ENCODE measurements at places on chromosomes 2 and 18.
A peak's percentile ranks its signal among the peaks of the same experiment; 100 is the strongest.

DNA sequence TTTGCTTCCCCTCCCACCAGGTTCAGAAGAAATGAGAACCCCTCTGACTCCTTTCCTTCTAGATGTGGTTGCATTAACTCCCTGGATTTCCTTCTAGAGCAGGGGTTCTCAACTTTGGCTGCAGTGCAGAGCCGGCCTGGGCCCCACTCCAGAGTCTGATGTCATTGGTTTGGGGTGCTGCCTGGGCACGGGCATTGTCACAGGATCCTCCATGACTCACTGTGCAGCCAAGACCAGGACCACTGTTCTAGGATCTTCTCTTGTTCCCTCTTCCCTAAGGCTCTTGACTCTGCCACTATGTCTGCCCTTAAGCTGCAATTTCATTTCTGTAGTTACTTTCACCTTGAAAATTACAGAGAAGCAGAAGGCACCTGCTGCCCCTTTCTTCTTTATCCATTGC lies 31.8 kb downstream of the TBC1D8 start:
- DNase-seq, result no peak

DNA sequence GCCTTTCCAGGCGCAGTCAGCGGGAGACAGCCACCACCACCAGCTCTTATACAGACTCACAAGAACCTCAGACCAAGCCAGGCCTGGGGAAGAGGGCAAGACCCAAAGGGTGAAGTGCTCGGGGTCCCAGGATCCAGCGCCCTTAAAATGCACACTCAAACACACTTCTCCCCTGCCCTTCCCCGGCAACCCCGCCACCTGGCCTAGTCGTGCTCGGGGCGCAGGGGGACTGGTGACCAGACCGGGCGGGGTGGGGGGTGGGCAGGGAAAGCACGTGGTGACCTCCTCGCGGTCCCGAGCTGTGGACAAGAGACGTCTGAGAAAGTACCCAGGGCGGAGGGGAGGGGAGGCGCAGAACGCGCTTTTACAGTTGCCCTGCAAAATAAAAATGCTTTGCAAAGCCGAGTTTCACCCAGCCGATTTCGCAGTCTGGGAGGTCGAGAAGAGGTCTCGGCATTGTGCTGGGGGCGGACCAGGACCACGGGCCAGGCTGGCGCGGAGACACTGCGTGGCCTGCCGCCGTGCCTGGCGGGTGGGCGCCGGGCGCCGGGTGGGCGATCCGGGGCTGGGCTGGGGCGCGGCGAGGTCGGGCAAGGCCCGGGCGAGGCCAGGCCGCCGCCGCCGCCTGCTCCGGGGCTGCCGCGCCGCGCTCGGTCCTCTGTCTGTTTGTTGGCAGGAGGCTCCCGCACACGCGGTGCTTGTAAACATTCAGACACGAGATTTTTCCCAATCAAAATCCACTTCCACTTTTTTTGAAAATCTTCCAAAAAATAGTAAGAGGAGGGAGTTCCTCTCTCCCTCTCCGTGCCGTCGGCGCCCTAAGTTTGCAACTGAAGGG lies 2.0 kb downstream of the BCL11A start:
- DNase-seq, result peak; percentile 63

DNA sequence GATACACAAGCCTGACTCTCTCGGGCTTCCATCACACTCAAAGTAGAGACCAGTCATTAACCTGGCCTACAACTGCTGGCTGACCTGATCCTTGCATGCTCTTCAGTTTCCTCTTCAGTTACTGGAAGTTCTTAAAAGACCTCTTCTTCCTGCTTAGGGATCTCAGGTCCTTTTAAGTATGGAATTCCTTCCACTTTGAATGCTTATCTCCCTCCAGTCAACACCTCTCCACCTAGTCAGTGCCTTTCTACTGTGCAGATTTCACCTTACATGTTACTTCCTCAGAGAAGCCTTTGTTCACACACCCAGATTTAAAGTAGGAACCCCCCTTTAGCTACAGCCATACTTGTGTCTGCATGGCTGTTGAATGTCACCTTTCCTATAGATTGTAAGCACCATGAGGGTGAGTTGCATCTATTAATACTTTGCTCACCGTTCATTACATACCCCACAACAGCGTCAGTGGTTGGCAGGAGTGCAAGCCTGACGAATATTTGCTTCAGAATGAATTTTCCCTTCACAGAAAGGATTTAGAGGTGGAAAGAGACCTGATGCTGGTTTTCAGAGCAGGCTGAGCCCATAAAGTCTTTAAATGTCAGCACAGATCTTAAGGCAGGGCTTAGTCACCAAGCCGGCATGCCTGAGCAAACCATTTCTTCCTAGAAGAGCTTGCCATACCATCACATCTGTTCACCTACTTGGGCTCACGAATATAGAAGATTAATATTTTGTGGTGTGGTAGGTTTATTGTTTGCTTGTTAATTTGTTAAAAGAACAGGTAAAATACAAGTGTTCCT lies 90.1 kb downstream of the ACVR1 start:
- no peak for DNase-seq

- DNase-seq, result no peak
These were observed 2.7 kb downstream of the CCDC88A start for GRCh38 chr2:55416786-55417568.

DNA sequence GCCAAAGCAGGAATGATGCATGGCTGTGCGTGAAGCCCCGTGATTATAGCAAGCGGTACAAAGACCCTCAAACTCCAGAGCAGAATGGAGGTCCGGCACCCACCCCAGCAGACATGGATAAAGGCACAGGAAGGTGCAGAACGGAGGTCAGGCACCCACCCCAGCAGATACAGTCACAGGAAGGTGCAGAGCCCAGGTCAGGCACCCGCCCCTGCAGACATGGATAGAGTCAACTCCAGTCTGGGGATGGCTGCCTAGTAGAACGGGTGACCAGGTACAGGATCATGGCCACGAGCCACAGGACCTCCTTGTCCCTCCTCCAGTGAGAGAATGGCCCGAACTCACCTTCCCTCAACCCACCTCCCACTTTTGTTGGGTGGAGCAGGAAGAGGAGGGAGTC lies 318.3 kb upstream of the SALL3 start:
- DNase-seq, result no peak

DNA sequence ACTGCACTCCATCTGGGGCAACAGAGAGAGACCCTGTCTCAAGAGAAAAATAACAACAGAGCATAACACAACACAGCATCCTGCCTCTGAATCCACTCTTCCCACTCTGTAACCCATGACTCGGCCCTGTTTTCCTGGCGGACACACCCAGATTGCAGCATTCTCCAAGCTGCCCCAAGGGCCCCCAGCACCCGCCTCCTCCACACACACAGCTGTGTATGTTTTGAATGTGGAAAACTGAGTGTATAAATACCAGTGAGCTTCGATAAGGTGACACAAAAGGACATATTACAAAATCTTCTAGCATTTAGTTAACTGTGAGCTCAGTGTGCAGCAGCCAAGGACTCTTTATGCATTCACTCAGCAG lies 13.0 kb downstream of the IMPA2 start:
- no peak for DNase-seq

- DNase-seq, result no peak
These were observed 17.6 kb downstream of the LOXHD1 start for GRCh38 chr18:46639386-46639785.

DNA sequence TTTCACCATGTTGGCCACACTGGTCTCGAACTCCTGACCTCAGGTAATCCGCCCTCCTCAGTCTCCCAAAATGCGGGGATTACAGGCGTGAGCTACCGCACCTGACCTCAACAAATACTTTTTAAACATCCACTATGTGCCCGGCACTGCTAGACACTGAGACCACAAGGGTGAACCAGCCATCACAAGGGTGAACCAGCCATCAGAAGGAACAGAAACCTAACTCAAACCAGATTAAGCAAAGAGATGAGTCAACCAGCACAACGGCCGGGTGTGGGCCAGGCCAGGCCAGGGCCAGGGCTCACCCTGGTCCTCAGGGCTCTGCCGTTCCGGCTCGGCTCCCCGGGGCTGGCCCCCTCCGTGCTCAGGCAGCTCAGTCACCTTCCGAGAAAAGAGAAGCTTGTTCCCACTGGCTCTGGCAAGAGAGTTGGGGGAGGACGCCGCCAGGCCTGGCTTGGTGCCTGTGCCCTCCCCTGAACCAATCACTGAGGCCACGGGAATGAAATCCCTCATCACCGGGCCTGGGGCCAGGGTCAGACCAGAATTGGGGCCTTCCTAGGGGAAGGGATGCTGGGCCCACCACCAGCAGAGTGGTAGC lies 4.4 kb downstream of the TEX44 start:
- DNase-seq, result no peak

DNA sequence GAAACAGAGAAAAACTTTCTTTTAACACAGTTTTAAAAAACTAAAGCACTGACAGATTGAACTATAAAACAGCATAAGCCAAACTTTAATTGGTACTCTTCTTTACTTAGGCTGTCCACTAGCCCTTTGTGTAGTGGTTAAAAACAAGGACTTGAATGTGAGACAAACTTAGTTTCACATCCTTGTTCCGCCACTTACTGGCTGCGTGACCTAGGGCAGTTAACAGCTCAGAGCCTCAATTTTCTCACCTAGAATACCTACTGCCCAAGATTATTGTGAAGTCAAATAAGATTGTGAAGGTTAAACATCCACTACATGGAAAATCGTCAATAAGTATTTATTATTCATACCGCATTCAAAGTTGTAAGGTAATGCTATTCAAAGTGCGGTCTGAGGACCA lies 2.0 kb downstream of the WDR35 start:
- no peak for DNase-seq

- DNase-seq, result no peak
These were observed 67.3 kb downstream of the SH3RF3 start for GRCh38 chr2:109196081-109196875.

GRCh38 chr2:174726212-174726611 lies 38.1 kb downstream of the CHRNA1 start:
- no peak for DNase-seq

DNA sequence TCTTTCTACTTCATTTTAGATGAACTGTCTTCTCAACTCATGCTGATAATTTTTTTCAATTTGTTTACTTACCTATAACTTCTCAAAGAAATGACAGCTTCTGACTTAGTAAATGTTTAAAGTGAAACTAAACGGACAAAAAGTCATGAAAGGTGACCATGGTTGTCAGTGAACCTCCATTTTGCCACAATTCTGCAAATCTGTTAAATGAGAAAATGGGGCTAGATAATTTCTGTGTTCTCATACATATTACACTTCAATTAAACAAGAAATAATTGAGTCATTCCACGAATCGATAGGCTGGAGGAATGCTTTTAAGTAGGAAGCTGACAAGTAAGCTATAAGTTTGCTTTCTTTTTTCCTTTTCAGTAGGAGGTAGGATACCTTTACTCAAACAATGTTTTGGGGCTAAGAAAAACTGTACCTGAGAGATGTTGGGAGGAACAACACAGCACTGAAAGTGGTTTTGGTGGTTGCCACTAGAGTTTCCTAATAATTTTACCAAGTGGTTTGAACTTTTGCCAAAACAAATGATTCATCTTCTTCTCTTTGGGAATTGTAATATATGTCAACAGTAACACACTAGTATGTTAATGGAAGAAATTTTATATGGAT lies 17.1 kb downstream of the DYNAP start:
- DNase-seq, result no peak

GRCh38 chr18:22164337-22165048 lies 4.9 kb upstream of the GATA6 start:
- DNase-seq, result no peak
